ENCODE measurements at places on chromosomes 11 and 22.

DNA sequence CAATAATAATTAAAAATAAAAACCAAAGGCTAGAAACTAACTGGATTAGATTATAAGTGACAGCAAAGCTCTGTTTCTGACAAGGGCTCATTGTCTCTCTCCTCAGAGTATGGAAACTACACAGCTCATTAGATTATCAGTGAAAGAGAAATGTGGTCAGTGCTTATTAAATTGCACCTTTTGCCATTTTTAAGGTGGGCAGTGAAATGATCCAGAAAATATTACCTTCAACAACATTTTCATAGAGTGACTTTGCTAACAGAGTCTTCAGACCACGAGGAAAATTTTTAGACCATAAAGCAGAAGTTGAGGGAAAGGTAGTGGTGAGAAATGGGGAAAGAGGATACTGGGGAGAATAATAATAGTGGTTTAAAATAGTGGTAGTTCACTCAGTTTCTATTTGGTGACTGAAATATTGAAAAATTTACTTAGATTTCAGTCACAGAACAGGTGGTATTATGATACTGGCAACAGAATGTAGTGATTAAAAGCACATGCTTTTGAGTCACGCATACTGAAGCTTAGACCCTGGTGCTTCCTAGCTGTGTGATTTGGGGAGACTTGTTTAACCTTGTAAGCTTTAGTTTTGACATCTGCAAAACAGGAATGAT lies 684.0 kb upstream of the CCDC90B start:
- no peak for DNase-seq

DNA sequence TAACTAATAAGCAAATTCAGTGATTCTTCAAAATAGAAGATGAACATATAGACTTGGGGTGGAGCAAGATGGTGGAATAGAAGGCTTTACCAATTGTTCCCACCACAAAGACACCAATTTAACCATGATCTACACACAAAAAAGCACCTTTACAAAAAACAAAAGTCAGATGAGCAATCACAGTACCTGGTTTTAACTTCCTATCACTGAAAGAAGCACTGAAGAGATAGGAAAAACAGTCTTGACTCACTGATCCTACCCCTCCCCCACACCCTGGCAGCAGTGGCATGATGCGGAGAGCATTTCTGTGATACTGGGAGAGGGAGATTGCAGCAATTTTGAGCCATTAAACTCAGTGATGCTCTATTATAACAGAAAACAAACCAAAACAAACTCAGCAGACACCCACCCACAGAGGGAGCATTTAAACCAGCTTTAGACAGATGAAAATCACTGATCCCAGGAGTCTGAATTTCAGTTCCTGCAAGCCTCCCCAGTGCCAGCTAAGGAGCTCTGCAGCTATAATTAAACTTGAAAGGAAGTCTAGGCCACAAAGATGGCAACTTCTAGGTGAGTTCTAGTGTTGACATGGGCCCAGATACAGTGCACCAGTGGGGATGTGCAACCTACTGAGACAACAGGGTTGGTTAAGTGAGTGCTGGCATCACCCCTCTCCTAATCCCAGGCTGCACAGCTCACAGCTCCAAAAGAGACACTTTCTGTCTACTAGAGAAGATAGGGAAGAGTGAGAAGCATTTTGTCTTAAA lies 161.8 kb upstream of the GRIA4 start:
- no peak for DNase-seq

DNA sequence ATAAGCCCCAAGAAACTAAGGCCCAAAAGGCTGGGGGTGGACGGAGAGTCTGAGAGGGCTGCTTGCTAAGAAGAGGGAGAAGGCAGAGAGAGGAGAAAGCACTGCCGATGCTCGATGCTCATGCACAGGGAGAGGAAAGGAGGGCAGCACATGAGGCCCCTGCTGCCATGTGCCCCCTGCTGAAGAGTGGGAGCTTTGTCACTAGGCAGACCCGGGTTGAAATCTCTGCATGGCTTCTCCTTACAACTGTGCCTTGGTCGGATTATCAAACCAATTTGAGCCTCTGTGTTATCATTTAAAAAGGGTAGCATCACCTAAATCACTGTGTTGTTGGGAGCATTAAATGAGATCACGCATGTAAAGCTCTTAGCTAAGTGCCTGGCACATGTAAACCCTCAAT lies 330.5 kb downstream of the NXPE2 start:
- DNase-seq, result no peak

- no peak for DNase-seq
Observed at GRCh38 chr11:109075976-109076375, 346.0 kb upstream of the C11orf87 start.

DNA sequence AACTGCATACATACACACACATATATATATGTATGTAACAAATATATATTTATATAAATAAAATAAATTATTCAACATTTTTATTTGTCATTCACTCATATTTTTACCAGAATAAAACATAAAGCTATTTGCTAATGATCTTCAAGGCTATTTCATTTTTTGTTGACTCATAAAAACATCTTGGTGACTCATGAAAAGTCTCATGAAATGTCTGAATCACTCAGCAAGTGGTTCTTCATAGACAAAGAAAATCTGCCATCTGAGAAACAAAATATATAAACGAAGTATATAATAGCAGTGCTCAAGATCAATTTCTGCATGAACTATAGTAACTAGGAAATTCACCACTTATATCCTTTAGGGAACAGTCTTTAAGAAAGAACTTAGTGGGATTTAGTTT lies 764.8 kb upstream of the FAT3 start:
- DNase-seq, result no peak

GRCh38 chr11:61621917-61622585 lies 41.2 kb upstream of the SYT7 start:
- DNase-seq, result no peak

- DNase-seq, result no peak
Observed at GRCh38 chr11:6635082-6635932, 16.1 kb upstream of the TPP1 start.

GRCh38 chr11:65471447-65471891 lies 27.4 kb upstream of the MALAT1 start:
- DNase-seq, result peak; percentile 21

DNA sequence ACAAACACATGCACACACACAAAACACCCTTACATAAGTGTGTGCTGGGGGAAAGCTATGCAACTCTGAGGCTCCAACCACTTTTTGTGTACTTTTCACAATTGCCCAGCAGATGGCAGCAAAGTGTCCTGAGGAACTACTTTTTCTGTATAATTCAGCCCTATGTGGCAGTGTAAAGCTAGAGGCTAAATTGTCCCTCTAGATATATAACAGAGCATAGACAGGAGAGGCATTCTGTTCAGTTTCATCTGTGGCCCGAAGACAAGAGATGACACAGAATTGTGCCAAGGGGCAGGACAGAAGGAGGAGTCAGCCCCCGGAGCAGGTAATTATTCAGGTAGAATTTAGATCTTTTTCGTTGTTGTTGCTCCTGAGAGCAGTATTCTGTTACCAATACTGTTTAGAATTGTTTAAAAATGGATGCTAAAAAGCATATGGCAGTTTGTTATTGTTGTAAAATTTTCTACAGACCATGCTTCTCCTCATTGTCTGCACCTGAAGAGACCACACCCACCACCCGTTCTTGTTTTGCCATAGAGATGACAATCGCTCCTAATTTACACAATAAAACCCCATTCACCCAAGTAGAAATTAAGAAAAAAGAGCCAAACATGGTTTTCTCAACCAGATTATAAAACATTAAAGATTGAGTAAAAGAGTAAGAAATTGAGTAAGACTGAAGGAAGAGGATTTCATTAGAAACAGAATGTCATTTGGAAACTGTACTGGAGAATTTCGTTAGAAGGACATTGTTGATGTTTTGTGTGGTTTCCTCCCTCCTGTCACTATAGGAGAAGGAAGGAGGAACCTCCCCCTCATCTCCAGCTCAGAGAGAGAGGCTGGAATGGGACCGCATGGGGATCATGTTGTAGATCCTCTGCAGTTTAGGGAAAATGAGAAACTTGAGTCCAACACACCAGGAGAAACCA lies 14.5 kb upstream of the MS4A7 start:
- DNase-seq, result peak; percentile 24

- DNase-seq, result peak; percentile 50
Observed at GRCh38 chr11:65547446-65548125, 10.6 kb downstream of the LTBP3 start.

- no peak for DNase-seq
Observed at GRCh38 chr11:12889243-12889642, 119.9 kb upstream of the RASSF10 start.

- no peak for DNase-seq
Observed at GRCh38 chr11:41394521-41395195, 64.8 kb downstream of the LRRC4C start.

- no peak for DNase-seq
Observed at GRCh38 chr11:118152020-118152551, 537 bp downstream of the SCN4B start.

DNA sequence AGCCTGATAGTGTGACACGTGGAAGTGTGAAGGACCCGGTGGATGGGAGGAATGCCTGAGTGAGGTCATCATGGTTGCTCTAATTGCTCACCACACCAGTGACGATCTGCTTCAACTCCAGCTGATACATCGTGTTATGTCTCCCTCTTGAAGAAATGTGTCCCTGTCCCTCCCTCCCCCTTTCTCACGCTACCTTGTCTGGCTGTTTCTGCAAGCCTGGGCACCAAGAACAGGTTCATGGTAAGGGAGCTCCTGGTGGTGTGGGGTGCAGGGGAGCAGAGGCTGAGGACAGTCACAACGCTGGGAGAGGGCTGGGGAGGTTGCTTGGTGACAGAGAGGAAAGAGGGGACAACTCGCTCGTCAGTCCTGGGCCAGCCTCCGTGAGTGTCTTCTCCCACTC lies 413.4 kb downstream of the SOX6 start:
- no peak for DNase-seq

Data from CD8-positive, alpha-beta memory T cell (primary cell).